ENCODE measurements at places on chromosomes 12 and 14.
A peak's percentile ranks its signal among the peaks of the same experiment; 100 is the strongest.

DNA sequence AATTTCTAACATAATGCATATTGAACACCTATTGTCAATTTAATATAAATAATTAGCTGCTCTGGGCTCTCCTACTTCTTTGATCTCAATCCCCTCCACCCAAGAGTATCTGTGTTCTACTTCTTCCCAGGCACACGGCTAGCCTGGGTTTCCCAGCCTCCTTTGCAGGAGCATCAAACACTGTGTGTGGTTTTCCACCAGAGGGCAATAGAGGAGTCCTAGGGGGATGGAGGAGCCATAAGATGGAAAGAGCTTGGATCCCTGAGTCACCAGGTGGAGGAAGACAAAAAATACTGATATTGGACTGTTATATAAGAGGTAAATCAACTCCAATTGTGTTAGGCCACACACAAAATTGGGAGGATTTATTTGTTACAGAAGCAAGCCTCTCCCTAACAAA lies 333.7 kb downstream of the GLT1D1 start:
- no peak for DNase-seq

- no peak for DNase-seq
Measured at GRCh38 chr14:99915305-99916090, 122.3 kb downstream of the EML1 start.

DNA sequence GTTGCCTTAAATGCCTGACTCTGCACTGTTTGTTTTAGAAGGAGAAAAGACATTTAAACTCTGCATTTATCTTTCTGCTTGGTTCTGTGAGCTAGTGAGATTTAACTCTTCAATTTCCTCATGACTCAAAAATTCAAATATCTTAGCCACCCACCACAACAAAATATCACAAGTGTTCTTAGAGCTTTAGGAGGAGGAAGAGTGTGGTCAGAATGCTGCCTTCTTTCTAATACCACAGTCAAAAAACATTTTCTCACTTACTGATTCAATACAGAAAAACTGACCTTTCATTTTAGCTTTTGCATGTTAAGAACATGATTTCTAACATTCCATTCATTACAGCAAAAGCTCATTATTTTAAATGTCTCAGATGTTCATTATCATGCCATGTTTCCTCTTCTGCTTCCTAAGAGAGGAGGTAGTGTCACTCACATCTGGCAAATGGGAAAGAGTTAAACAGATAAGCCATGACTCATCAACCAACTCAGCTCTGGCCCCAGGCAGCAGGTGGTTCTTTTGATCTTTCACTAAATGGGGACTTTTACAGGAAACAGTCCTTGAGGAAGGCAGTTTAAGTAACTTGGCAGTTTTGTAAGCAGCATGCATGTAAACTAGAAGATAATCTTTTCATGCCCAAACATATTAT lies 56.4 kb upstream of the RNU6-8 start:
- DNase-seq, result no peak

DNA sequence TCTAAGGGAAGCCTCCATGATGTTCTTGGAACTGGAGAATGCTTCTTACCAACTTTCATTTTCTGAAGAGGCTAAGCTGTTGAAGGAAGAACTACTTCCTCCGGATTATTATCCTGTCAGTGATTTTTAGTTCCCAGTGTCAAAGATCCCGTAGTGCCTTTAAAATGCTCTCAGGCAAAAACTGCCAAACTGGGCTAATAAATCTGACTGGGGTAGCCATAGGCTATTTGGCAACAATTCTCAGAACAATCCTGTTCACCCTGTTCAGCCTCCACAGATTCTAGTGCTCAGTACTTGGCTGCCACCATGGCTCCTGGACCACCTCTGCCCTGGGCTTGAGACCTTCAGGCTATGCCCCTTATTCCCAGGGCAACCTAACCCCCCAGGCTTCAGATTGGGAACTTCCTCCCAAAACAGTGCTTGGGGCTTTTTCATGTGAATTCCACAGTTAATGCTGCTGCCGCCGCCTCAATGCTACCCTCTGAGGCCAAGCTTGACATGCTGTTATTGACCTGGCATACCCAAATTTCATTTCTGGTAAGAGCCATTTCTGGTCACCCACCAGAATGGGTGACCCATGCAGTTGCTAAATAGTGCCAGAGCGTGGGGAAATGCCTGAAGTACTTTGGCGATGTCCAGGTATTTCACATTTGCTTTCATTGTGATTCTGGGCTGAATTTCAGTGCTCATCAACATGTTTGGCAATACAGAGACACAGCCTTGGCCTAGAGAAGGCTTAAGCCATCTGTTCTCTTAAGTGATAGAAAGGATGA lies 110.0 kb upstream of the ARHGAP5 start:
- no peak for DNase-seq

DNA sequence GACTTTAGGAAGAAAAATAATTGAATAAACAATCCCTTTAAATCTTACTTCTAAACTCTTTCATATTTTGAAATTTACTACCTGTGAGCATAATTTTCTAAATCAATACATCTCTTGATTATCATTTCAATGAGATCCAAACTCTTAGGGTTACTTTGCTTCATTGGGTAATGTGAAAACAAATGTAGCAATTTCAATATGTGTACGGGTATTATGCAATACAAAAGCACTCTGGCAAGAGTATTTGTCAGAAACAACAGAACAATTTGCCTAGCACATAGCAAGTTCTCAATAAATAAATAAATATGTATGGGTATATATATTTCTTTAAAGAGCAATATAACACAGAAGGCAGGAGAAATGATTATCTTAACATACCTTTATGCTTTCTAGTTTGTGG lies 77.1 kb downstream of the PLEKHG7 start:
- DNase-seq, result no peak

DNA sequence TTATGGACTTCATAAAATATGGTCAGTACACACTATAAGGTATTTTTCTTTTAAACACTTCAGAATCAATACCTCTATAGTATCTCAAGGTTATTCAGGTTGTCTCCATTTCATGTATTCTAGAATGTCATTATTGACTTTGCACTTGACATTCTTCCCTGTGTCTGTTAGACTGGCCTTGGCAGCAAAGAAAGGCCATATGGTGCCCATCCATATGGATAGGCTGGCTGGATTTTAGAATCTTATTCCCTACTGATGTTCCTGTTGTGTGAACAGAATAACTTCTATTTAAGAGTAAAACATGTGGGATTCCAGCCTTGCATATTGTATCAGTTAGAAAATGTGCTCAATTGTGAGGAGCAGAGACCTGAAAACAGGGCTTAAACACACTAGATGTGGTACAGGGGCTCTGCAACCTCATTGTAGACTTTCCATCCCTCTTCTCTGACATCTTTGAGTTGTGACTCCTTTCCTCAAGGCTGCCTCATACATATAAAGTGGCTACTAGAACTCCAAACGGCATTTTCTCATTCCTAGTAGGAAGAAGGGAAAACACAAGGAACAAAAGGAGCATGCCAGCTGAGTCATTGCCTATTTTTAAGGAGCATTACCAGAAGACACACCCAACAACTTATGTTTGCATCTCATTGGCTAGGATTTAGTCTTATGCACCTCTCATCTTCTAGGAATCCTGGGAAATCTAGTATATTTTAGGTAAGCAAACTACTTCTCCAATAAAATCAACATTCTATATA lies 221.2 kb upstream of the TMPO start:
- DNase-seq, result no peak

DNA sequence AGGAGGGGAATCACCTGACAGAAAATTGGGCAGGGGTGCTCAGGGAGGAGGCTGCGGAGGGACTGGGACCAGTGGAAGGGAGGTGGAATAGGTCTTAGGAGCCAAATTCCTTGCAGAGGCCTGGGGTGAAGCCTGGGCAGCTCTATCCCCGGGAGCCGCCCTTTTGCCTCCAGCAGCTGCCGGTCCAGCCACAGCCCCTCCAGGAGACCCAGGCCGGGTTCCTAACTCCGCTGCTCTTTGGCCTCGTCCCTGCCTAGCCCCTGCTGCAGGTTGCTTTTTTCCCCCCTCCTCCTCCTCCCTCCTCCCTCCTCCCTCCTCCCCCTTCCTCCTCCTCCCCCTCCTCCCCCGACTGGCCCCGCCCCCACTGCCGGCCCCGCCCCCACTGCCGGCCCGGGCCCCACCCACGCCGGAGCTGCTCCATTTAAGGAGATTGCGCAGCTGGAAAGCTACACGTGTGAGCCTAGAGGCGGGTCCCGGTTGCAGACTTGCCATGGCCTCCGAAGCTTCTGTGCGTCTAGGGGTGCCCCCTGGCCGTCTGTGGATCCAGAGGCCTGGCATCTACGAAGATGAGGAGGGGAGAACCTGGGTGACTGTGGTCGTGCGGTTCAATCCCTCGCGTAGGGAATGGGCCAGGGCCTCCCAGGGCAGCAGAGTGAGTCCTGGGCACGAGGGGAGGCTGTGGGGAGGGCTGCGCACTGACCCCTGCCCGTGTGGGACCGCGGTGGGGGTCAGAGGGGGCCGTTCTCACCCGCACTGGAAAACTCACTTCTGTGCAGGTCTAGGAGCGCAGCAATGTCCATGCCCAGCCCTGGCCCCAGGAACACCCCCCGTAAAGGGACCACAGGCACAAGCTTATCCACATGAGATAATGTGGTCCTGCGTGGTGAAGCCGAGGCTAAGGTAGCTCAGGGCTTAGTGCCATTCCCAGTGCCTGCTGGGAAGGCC lies at the start of gene TCL1B:
Gene TCL1B, plus strand, starts transcription at position 449 of the 945 bp plus-strand sequence. Its CDS starts 42 bp downstream, at position 491.
- DNase-seq, result no peak

- DNase-seq, result no peak
Measured at GRCh38 chr12:131007031-131007739, 53.5 kb downstream of the ADGRD1 start.

DNA sequence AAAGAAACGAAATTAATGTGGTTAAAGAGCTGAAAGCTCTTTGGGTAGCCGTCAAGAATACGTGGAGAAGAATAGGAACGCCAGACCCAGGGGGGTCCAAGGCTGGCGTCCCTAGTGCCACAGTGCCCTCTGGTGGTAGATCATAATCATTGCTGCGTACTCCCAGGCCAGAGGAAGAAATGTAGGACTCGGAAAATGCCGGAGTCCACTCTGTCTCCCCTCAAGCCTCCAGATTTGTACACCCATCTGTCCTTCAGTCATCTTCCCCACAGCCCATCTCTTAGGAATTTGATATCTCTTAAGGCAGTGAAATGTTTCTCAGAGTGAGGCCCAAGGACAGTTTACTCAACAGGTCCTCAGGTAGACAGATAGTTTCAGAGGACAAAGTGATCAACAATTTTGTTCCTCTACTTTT lies 25.4 kb upstream of the PLEKHG6 start:
- DNase-seq, result peak; percentile 30

- no peak for DNase-seq
Measured at GRCh38 chr12:90896164-90896563, 58.8 kb downstream of the CCER1 start.

- DNase-seq, result no peak
Measured at GRCh38 chr12:39993268-39993667, 112.6 kb downstream of the SLC2A13 start.

DNA sequence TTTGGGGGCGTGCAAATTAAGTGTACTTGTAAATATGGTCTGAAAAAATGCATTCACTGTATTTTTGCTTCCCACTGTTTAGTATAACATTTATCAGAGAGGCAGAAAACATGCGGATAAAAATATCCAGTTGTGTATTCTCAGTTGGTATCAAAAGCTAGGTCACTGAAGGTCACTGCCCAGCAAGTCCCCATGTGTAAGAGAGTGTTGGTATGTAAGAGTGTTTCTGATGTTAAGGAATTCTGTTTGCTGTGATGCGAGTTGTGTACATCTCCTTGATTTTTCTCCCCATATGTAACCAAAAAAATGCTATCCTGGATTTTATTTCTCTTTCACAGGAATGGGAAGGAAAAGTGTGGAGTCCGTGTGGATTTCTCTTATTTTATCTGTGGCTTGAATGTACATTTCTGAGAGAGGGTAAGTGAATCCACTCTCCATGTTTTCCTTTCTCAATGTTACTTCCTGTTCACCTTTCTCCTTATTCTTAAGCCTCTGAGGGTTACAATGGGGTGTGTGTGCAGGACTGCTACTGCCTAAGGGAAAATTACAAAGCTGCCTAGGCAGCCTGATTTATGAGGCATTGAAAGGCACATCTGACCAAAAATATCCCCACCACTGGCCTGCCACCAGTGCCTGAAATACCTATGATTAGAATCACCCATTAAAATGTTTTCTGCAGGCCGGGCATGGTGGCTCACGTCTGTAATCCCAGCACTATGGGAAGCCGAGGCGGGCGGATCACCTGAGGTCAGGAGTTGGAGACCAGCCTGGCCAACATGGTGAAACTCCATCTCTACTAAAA lies 97.9 kb upstream of the USP44 start:
- DNase-seq, result no peak

GRCh38 chr12:4135919-4136605 lies 137.5 kb upstream of the CCND2 start:
- peak; percentile 61 for DNase-seq

DNA sequence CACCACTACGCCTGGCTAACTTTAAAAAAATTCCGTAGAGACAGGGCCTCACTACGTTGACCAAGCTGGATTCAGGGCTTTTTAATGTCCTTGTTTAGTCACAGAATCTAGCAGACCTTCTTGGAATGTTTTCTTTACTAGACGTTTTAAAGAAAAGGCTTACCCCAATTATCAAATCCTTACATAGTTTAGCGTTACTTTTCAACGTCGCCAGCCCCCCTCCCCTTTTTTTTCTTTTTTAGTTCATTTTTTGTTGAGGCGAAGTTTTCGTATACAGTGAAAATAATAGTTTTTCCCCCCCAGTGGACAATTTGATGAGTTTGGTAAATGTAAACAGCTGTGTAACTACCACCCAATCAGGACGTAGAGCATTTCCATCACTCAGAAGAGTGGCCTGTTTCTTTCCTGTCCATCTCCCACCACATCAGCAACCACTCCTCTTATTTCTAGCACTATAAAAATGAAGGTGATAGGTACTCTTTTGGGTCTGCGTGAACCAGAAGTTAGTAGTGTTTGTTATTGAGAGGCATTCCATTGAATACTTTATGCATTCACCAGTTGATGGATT lies 753 bp upstream of the DLGAP5 start:
- no peak for DNase-seq

GRCh38 chr14:75941030-75941429 lies 40.8 kb downstream of the TGFB3 start:
- no peak for DNase-seq

- no peak for DNase-seq
Measured at GRCh38 chr14:21723431-21724045, 49.9 kb upstream of the OR4E1 start.
